ENCODE measurements at places on chromosomes 3 and 15.

- DNase-seq = no peak
- no peak overlapping the region for H3K27ac ChIP-seq
- no peak overlapping the region for H3K4me3 ChIP-seq
- H3K4me1 ChIP-seq = no peaks in the 10 kb centered on the region
- H3K36me3 ChIP-seq = no peaks in the 10 kb centered on the region
- peaks cover 3% of the 10 kb centered on the region for H3K27me3 ChIP-seq
Measured at GRCh38 chr3:130779031-130779430, 32.4 kb upstream of the PIK3R4 start.

DNA sequence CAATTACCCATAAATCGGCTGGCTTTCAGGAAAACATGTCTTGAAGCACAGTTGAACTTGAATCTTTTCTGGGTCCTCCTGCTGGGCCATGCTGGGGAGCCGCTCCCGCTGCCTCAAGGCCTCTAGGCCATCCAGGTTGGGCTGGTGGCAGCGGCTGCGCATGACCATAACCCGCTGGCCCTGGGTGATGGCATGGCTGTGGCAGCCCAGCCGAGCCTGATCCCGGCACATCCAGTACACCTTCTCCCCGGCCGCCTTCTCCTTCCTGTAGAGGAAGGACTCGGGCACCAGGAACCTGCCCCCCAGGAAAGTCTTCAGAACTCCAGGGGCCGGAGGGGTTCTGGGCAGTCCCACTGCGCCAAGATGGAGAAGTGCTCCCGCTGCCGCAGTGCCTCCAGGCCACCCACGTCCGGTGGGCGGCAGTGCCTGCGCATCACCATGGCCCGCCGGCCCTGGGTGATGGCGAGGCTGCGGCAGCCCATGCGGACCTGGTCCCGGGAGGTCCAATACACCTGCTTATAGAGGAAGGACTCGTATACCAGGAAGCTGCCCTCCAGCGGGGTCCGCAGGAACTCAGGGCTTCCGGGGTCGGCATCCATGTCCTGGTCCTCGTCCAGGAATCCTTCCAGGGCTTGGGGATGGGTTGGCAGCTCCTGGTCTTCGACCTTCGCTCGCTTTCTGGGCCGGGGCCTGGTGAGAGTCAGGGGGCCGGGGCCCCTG, 84.3 kb upstream of the FXR1 start:
- H3K27ac ChIP-seq = no peak overlapping the region
- no peak overlapping the region for H3K4me3 ChIP-seq
- H3K4me1 ChIP-seq = no peaks in the 10 kb centered on the region
- no peaks in the 10 kb centered on the region for H3K36me3 ChIP-seq

- no peak overlapping the region for H3K27ac ChIP-seq
- no peak overlapping the region for H3K4me3 ChIP-seq
- no peaks in the 10 kb centered on the region for H3K4me1 ChIP-seq
- no peaks in the 10 kb centered on the region for H3K36me3 ChIP-seq
- H3K27me3 ChIP-seq = peaks cover 17% of the 10 kb centered on the region
Measured at GRCh38 chr15:91072161-91072560, 27.9 kb upstream of the SV2B start.

DNA sequence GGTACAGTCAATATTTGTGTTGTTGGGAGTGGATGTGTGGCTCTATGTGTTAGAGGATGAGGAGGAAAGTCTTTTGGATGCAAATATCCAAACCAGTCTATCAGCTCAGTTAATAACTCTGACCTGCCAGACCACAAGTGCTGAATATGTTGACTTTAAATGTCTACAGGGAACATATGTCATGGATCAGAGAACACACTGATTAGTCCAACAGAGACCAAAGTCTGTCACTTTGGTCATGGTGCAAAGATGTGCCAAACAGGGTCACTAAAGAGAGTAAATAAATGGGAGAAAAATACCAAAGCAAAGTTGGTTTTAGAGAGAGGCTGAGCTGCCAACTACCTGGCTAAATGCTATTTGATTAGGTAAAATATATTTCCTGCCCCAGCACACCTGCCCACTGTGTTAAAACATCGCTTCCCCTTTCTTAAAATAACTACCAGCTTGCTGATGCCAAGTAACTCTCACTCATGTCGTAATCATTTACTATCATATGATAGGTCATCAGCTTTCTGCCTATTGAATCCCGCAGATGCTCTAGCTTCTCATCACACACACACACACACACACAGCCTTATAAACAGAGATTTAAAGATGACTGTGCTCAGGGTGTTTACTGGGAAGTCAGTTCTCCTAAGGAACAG, 173.3 kb downstream of the PDZRN3 start:
- no peak overlapping the region for H3K4me3 ChIP-seq
- H3K4me1 ChIP-seq = no peaks in the 10 kb centered on the region
- H3K27me3 ChIP-seq = peaks cover 2% of the 10 kb centered on the region
- H3K36me3 ChIP-seq = no peaks in the 10 kb centered on the region
- no peak for DNase-seq
- H3K27ac ChIP-seq = no peak overlapping the region

- no peak for DNase-seq
- no peaks in the 10 kb centered on the region for H3K4me1 ChIP-seq
- no peak overlapping the region for H3K4me3 ChIP-seq
- peaks cover 28% of the 10 kb centered on the region for H3K27me3 ChIP-seq
- H3K27ac ChIP-seq = no peak overlapping the region
- H3K36me3 ChIP-seq = no peaks in the 10 kb centered on the region
Measured at GRCh38 chr3:131535596-131535995, 32.8 kb upstream of the MRPL3 start.

DNA sequence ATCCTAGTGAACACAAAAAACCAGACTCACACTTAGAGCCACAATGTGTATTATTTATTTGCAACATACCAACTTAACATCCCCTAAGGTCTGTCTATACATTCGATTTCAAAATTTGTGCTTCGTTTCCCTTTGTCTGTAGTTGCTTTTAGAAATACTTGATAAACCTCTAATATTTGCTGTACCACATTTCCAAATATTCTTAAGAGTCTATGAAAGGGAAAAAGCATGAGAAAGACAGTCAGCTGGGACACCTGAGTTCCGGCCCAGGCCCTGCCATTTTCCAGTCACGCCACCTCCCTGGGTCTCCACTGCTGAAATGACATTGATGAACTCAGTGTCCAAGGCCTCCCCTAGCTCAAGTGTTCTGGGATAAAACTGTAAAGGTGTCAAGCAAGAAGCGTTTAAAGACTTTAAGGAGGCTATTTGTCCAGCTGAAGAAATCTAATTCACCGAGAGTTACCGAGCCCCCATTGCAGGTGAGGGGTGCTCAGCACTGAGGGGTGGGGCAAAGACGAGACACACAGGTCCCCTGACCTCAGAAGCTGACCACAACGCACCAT, 26.6 kb downstream of the LRRC2 start:
- H3K4me1 ChIP-seq = peaks cover 60% of the 10 kb centered on the region
- H3K27ac ChIP-seq = peak overlapping the region; percentile 83
- H3K4me3 ChIP-seq = peak overlapping the region; percentile 54

DNA sequence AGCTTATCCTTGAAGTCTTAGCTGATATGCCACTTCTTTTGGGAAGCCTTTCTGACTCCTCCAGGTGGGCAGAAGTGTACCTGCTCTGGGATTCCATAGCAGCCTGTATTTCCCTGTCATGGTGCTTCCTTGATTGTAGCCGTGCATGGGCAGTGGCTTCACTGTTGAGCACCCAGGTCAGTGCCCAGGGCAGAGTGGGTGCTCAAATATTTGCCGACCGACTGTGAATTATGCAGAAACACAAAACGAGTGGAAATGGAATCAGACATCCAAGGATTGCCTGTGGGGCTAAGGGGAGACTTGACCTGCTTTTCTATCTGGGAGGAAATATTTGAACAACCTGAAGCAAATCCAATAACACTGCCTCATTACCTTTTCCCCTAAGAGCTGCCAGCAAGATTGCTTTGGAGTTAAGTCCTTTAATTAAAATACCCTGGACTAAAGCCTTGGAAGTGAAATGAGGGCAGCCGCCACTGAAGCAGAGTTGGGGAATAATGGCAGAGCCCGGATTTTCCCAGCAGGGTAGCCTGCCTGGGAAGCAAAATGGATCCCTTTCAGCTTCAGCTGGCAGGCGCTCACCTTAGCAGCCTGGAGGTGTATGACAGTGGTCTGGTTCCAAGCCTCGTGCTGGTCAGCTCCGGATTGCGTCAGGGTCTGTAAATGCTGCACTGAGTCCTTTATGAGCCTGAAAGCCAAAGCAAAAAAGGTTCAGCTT, 14.9 kb downstream of the ACOX2 start:
- no peaks in the 10 kb centered on the region for H3K36me3 ChIP-seq
- no peak overlapping the region for H3K4me3 ChIP-seq
- no peaks in the 10 kb centered on the region for H3K27me3 ChIP-seq
- no peak overlapping the region for H3K27ac ChIP-seq
- no peaks in the 10 kb centered on the region for H3K4me1 ChIP-seq

DNA sequence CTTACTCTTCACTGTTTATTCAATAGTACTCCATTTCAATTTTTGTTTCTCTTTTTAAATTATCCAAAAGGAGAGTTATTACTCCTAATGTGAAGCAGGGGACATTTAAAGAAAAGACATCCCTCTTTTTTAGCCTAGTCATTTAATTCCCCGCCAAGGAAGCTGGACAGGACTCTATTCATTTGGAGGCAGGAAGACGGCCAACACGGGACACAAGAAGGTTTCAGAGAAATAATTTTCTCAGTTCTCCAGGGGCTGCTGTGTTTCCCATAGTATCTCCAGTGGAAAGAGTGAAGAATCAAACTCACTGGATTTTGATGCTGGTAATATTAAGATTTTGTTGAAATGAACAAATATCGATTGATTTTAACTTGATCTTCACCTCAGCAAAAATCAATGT, 833.7 kb downstream of the ROBO2 start:
- DNase-seq = no peak
- no peak overlapping the region for H3K4me3 ChIP-seq
- no peaks in the 10 kb centered on the region for H3K36me3 ChIP-seq
- no peak overlapping the region for H3K27ac ChIP-seq

DNA sequence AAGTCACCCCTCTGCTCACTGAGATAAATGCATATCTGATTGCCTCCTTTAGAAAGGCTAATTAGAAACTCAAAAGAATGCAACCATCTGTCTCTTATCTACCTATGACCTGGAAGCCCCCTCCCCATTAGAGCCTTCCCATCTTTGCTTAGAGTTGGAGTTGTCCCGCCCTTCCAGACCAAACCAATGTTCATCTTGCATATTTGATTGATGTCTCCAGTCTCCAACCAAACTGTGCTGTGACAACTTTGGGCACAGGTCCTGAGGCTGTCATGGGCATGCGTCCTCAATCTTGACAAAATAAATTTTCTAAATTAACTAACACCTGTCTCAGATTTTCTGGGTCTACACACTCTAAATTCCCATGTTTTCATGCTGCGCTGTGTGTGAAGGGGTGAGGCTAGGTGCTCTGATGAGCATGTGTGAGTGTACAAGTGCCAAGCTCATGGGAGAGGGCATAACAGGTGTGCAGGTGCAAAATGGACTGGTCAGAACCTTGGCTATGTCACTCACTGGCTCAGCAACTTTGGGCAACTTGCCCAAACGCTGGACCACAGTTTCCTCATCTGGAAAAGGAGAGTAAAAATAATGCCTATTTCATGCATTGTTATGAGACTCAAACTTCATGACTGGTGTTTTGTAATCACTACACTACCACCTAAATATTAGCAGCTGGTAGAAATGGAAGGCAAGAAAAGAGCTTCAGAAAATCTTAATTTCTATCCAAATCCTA, 7.2 kb downstream of the DAPK2 start:
- no peaks in the 10 kb centered on the region for H3K4me1 ChIP-seq
- no peaks in the 10 kb centered on the region for H3K27me3 ChIP-seq
- DNase-seq = no peak
- H3K4me3 ChIP-seq = no peak overlapping the region
- no peaks in the 10 kb centered on the region for H3K36me3 ChIP-seq

- DNase-seq = no peak
- no peak overlapping the region for H3K27ac ChIP-seq
- no peaks in the 10 kb centered on the region for H3K27me3 ChIP-seq
- H3K4me1 ChIP-seq = no peaks in the 10 kb centered on the region
- H3K4me3 ChIP-seq = no peak overlapping the region
- H3K36me3 ChIP-seq = no peaks in the 10 kb centered on the region
Measured at GRCh38 chr3:155368786-155369185, 75.3 kb upstream of the STRIT1 start.

DNA sequence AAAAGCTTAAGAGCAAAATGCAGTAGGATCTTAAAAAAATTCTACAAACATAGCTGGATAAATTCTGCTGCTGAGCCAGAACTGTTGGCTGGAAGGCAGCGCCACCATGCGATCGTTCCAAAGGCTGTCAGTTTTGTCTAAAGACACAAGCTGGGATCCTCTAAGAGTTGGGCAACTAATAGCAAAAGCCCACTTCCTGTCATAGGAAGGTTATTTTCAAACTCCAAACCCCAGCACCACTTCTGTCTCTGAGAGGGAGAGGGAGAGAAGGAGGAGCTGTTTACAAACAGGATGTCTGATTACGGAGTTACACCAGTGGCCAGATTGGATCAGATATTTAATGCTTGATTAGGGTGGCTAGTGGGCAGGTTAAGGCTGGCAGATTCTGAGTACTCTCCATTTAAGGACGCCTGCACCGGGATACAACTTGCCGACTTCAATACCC, 44.0 kb downstream of the EIF4E3 start:
- no peak overlapping the region for H3K27ac ChIP-seq
- H3K36me3 ChIP-seq = peaks cover 9% of the 10 kb centered on the region
- DNase-seq = peak; percentile 75
- H3K4me3 ChIP-seq = no peak overlapping the region

DNA sequence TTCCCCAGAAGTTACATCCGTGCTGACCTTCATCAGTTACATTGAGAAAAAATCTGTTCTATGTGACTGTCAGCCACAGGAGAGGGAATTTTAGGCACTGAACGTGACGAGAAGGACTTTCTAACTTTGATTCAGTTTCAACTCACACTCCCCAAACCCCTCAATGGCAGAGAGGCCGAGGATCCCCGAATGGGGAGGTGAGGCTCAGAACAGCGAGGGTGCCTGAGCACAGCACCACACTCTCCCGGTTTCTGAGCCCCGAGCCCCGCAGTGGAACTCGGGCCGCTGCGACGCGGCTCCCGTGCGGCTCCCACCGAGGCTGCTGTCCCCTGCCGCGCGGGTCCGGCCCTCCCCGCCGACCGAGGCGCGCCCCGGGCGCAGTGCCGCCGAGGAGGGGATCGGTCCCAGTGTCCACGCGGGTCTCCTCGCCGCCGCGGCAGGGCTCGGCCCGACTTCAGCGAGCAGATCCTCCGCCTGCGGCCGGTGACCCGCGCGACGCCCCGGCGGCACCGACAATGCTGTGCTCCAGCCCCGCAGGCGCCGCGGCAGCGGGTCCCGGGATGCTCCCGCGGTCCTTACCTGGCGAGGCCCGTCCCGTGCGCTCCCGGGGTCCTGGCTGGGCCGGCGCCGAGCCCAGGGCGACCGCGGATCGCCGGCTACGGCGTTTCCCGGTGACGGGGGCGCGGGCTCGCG, 439 bp downstream of the CTXND1 start:
- no peaks in the 10 kb centered on the region for H3K36me3 ChIP-seq
- no peak overlapping the region for H3K4me3 ChIP-seq

DNA sequence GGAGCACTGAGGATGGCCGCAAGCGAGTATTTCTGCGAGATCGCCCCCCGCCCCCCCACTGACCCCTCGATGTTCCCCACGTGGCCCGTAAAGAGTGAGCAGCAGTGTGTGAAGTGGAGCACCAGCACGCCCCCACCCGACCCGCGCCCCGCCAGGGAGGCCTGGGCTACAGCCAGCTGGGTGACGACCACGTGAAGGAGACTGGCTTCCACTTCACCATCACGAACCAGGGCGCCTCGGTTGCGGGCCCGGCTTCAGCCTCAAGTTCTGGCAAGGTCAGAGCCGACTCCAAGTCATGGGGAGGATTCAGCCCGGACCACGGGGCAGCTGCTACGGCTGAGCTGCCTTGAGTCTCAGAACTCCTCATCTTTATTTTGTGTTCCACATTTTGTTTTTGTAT, 2.4 kb upstream of the RNU5B-1 start:
- no peaks in the 10 kb centered on the region for H3K27me3 ChIP-seq
- DNase-seq = peak; percentile 15
- no peak overlapping the region for H3K4me3 ChIP-seq
